NCI-H774 (cell line): ENCODE measurements at places on chromosomes 11 and 22.
A peak's percentile ranks its signal among the peaks of the same experiment; 100 is the strongest.

- DNase-seq, result no peak
These were observed 52.3 kb downstream of the MSANTD4 start for GRCh38 chr11:105969756-105970155.

- no peak for DNase-seq
These were observed 18.2 kb downstream of the DAGLA start for GRCh38 chr11:61698173-61698948.

GRCh38 chr11:123238297-123238696 is 43.2 kb upstream of the CLMP start:
- DNase-seq, result no peak

- no peak for DNase-seq
These were observed 19.5 kb upstream of the B3GNT6 start for GRCh38 chr11:77014669-77015068.

DNA sequence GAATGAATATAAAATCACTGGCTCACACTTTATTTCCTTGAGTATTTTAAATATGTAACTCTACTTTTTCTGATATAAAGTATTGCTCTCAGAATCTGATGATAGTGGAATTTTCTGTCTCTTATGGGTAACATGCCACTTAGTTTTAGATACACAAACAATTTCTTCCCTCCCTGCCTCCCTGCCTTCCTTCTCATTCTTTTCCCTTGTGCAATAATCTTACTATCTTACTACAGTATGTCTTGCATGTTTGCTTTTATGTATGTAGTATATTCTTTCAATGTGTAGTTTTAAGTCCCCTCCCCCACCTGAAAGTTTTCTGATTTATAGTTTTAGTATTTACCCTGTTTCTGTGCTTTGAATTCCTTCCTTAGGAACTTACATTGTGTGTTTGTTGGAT is 48.4 kb downstream of the INSC start:
- DNase-seq, result no peak

GRCh38 chr11:9823439-9823838 is 159.6 kb downstream of the SWAP70 start:
- no peak for DNase-seq

GRCh38 chr22:33823552-33823951 is 96.7 kb downstream of the LARGE1 start:
- no peak for DNase-seq

DNA sequence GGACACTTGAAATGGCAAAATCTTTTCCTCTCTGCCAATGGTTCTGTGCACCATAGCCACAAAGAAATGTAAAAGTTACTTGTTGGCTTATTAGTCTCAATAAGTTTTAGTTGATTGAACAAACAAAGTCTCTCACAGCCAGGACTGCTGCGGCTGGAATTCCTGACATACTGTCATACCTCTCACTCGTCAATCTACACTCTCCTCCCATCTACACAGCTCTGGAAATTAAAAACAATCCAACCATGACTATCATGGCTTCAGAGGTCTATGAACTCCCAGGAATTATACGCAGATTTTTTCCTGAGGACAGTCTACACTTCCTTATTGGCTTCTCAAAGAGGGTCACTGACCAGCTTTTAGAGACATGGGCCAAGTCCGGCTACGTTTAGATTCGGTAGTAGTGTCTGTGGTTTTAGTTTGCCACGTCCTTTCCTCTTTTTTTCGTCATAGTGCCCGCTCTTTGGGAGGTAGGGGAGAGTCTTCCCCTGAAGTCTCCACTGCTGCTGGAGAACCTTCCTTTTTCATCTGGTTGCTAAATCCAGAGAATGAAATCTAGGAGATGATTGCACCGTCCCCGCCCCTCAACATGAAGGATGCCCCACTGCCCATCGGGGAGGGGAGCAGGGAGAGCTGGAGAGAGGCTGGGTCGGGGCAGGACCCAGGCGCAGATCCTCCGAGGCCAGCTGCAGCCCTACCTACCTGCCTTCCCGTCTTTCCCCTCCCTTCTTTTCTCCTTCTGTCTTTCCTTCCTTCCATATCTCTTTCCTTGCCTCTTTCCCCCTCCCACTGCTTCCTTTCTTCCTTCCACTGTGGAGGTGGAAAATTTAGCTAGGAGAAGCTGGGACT is 1.0 kb upstream of the PLEKHB1 start:
- DNase-seq, result no peak

- DNase-seq, result no peak
These were observed 274.2 kb downstream of the CASP12 start for GRCh38 chr11:104624021-104624420.

DNA sequence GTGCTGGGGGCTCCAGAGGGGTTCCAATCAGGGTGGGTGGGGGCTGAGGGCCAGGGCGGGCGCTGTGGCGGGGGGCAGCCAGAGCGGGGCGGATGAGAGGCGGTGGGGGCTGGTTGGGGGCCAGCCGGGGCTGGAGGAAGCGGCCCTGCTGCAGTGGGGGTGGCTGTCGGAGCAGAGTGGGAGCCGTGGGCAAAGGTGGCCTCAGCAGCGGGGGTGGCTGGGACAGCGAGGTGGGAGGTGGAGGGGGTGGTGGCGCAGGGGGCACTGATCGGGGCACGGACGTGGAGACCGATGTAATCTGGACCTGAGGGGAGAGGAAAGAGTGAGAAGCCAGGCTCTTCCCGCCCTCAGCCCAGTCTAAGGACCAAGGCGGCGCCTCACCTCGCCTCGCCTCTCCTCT is 5.1 kb downstream of the RCOR2 start:
- DNase-seq, result no peak

- peak; percentile 61 for DNase-seq
These were observed 49.3 kb downstream of the SCUBE1 start for GRCh38 chr22:43293655-43294392.

DNA sequence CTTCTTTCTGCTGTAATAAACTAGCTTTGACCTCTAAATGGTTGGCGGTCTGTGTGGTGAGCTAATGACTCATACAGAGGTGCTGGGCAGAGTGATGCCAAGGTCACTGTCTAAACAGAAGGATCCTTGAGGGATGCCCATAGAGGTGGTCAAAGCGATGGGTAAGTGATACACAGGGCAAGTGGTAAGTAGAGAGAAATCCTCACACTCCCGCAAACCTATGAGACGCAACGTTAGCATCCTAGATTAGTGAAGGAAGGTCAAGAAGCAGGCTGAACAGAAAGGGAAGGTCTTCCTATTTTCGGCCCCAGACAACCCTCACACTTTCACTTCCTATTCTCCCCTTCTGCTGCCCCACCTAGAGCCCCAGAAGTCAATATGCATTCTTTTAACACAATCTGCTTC is 65.6 kb upstream of the SESN3 start:
- DNase-seq, result no peak

- no peak for DNase-seq
These were observed 77.0 kb upstream of the FGF3 start for GRCh38 chr11:69896250-69896649.

- DNase-seq, result no peak
These were observed 193.5 kb downstream of the BRD1 start for GRCh38 chr22:49634006-49634772.

DNA sequence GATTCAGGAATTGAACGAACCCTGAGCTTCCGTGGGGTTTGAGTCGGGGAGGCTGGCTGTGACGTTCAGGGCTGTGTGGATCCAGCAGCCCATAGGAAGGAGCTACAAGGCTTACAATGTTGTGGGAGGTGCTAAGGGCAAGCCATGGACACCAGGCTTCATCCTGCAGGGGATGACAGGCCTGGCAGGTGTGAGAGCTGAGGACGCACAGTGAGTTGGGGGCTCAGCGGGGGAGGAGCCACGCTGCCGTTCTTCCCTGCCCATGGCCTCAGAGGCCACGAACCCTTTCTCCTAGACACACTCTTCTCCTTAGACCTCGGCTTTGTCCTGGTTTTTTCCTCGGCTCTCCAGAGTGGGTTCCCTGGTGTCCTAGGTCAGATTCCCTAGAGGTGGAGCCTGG is 113.3 kb upstream of the SLC22A12 start:
- DNase-seq, result no peak

- DNase-seq, result no peak
These were observed 10.6 kb downstream of the MMP20 start for GRCh38 chr11:102614485-102614884.

GRCh38 chr11:115761348-115761747 is 257.1 kb upstream of the CADM1 start:
- DNase-seq, result no peak

DNA sequence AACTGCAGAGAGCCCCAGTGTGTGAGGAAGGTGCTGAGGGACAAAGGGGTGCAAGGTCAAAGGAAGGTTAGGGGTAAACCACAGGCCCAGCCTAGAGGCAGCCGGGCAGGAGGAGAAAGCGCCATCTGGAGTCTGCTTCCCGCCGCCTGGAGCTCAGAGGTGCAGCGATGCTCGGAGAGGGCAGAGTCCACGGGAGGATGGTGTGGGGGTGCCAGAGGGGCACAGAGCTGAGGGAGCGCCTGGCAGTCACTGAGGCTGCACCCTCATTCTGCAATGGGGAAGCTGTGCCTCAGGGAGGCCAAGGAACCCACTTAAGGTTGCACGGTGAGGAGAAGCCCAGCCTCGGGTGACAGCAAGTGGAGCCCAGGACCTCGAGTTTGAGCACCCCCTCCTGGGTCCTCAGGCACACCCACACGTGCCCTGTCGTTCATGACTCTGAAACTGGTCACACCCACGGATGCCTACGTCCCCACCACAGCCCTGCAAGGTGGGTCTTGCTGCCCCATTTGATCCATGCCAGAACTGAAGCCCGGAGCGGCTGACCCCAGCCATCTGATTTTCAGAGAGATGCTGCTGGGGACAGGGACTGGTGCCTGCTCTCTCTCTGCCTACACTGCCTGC is 1.6 kb downstream of the IL2RB start:
- DNase-seq, result no peak

- no peak for DNase-seq
These were observed 2.7 kb upstream of the HEPN1 start for GRCh38 chr11:124916370-124916710.

DNA sequence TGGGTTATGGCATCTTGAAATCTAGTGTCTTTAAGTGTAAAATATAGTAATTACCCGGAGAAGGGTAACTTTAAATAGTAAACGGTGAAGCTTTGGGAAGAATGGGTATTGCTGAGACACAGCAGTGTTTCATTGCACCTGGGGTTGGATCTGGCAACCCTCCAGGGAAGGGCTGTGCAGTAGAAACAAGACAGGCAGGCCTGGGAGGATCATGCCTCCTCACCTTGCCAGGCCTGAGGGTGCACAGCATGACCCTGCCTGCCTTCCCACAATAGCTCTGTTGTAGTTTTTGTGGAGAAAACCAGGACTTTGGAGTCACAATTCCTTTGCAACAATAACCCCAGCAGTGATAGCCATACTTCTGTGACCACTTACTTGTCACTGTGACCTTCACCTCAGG is 64.6 kb upstream of the ADSL start:
- DNase-seq, result no peak

DNA sequence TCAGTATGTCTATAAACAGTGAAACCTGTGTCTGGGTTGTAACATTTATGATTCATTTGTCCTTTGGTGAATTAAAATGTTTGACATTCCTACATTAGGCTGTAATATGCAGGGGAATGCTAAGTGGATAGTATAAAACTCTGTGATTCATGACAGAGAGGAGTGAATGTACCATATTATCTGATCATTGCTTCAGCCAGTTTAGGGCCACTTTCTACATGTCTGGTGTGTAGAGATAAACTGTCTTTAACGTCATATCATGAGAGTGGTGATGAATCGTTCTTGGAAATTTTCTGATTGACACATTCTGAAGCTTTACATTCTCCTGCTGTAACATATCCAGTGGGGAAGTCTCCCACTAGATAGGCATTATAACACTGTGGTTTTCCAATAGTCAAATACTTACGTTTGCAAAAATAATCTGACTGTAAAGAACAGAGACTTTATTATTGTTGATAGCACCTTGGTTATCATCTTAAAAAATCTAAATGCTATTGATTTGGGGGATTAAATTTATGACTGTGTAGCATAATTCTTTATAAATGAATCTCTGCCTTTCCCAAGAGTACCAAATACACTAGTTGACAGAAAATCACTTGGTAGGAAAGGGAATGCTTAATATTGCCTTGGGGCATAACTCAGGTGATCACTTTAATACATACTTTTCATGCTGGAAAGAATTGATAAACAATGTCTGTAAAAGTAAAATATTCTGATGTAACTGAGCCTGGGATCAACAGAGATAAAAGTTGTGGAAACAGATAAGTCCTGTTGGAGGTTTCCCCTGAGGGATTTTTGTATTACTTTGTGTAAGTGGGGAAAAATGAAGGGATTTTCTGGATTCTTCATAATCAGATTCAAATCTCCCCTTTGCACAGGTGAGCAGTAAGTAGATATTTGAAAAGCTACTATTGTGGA is 427.9 kb downstream of the JRKL start:
- no peak for DNase-seq

DNA sequence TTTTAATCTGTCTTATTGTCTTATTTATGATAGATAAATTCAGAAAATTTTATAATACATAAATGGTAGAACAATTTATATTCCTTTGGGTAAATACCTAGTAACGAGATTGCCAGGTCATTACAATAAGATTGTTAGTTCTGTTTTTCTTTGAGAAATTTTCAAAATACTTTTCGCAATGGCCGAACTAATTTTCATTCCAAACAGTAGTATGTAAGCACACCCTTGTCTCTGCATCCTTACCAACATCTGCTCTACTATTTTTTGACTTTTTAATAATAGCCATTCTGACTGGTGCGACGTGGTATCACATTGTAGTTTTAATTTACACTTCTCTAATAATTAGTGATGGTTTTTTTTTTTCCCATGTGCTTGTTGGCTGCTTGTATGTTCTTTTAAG is 351.4 kb upstream of the LUZP2 start:
- no peak for DNase-seq

GRCh38 chr11:12507391-12507790 is 130.0 kb downstream of the PARVA start:
- no peak for DNase-seq
